ENCODE measurements at places on chromosomes 12 and 14.

DNA sequence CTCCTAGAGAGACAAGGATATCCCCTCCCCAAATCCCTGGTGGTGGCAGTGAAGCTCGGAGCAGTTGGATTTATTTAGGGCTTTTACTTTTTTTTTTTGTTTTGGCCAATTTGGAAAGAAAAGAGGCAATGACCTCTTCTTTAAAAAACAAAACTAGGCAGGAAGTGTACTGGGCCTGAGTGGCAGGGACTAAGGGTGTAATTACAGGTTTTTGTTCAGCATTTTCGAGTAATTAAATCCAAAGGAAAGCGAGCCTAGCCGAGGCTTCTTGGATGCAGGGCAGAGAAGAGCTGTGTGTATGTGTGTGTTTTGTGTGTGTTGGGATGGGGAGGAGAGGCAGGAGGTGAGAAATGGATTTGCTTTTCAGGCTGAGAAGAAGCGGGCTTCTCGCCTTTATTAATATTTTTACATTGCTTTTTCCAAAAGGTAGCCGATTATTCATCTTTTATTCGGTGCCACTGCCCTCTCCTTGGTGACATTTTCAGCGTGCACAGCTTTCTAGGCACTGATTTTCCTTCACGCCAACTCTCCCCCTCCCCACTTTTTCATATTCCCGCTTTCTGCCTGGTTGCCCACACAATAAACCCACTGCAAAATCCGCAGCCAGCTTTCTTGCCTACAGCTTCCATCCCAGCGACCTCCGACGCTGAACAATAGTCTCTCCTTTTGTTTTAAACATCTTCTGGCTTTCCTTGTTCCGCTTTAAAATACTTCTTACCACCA is 8.9 kb upstream of the IRF2BPL start:
- DNase-seq = no peak

- no peak for DNase-seq
These were observed 60.7 kb upstream of the TBX3 start for GRCh38 chr12:114744691-114745090.

DNA sequence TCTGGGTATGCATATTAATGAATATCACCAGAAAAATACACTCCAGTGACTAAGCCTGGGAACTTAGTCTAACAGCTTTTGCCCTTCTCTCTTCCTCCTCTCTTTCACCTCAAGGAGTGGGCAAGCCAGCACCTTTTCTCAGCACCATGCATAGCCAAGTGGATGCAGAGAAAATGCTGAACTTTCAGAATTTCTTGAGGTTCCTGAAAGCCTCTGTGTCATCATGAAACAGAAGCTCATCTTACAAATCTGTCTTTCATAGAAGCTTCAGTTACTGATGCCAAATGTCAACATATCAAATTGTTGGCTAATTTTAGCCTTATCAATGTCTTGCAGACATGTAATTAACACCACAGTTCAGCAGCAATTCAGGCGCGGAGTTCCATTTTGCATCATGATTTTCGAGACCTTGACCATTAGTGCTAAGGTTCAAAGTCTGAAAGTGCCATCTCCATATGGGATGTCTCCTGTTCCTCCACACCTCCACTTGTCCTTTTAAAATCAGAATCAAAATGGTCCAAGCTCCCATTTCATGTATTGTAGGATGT is 51.1 kb upstream of the RPH3A start:
- DNase-seq = no peak

DNA sequence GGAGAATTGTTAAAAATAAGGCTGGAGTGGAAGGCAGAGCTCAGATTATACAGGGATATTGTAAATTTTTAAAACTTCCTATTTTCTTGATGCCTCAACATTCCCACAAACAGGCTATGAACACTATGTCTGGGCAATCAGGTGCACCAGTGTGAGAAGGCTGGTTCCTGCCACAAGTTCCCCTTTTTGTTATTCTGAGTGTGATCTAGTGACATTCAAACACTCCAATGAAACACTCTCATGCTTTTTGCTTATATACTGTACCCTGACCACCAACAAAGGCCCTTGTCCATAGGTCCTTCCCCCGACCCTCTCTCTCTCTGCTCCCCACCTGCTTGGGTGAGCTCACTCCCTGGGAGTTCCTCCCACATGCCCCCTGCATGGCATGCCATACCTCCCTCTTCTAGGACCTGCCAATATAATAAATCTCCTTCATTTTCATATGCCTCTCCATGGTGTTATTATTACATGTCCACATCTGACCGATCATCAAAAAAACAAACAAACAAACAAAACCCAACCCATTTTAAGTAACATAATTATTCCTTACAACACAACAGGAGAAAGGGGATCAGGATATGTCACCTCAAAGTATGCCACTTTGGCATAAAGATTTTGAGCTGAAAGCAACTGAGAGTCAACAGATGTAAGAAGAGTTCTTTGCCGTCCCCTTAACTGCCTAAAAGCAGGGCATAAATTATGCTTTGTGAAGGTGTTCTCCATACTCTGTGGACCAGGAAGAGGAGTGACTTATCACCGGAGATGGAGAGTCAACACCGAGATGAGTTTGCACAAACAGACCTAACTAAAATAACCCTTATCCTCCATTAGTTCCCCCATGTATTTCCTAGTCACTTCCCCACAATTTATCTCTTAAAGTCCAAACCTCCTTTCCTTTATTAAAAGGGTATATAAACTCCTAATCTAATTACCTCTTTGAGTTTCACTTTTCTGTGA is 42.5 kb upstream of the CATSPERB start:
- no peak for DNase-seq

GRCh38 chr12:308511-308910 is 45.9 kb upstream of the SLC6A13 start:
- DNase-seq = no peak

DNA sequence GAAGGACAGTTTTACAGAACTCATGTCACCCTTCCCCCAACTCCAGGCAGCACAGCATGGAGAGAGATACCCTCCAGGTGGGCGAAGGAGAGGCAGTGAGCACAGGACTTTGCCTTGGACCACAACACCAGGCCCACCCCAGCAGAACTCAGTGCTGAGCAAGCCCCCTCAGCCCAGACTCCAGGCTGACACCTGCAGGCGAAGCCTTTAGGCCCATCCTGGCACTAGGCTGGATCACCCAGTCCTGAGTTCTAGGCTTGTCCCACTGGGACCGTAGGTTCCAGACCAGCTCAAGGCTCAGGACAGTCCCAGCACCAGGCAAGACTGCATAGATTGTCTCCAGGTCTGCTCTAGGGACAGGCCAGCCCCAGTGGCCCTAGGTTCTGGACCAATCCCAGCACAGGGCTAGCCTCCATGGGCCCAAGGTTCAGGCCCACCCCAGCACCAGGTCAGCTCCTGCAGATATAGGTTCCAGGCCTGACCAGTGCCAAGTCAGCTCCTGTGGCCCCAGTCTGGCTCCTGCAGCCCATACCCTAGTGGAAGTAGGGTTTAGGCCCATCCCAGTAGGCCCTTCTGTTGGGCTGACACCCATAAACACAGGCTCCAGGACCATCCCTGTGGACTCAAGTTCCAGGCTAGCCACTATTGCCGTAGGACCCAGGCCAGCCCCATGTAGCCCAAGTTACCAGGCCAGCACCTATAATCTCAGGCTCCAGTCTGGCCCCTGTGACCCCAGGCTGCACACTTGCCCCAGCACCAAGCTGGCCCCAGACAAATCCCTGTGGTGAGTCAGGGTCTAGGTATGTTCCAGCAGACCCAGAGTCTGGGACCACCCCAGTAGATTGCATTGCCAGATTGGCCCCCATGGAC is 9.4 kb downstream of the WASHC3 start:
- DNase-seq = no peak

Data from stimulated activated CD4-positive, alpha-beta T cell treated with anti-CD3 and anti-CD28 coated beads, Interleukin-4, amount 100 ng/mL, for 1 hour (primary cell).